Choroid plexus epithelial cell (primary cell): ENCODE measurements at places on chromosomes 5 and 9.

DNA sequence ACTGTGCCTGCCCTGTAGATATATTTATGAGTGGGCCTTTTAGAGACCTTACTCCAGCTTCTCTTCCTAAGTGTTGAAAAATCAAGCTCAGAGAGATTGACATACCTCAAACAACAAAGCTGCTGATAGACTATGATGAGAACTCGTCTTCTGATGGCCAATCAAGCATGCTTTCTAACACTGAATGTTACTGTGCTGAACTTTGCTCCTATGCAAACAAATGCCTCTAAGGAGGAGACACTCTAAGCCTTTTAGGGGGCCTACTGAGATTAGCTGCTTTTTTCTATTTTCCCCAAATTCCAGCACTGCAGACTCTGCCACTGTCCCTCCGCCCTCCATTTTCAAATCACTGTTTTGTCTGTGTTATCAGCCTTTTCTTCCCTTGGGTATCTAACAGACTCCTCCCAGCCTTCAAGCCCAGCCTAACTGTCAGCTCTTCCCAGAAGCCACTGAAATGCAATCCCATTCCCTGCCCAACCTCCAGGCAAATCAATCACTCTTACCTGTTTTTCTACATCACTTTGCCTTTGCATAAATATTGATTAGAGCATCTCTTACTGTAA lies 39.5 kb downstream of the TXNDC8 start:
- no peak for DNase-seq

DNA sequence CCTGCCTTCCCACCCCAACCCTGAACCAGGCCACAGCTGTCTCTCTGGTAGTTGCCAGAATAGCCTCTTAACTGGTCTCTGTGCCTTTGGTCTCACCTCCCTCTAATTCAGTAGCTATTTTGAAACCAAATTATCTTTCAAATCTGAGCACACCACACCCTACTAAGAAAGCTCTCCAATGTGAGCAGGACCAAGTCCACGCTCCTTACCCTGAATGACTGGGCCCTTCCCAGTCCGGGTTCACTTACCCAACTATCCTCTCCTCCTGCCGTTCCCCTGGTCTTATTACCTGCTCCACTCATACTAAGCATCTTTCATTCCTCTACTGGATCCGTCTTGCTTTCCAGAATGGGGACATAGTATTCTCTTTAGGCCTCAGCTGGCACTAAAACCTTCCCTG lies 16.8 kb downstream of the ANKH start:
- no peak for DNase-seq

DNA sequence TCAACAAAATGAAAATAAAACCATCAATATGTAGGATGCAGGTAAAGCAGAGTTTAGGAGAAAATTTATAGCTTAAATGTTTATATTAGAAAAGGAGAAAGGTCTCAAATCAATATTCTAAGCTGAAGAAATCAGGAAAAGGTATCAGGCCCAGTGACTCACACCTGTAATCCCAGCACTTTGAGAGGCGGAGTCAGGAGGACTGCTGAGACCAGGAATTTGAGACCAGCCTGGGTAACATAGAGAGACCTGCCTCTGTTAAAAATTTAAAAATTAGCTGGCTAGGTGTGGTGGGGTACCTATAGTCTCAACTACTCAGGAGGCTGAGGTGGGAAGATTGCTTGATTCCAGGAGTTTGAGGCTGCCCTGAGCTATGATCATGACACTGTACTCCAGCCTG lies 32.2 kb downstream of the CCDC69 start:
- DNase-seq: no peak

DNA sequence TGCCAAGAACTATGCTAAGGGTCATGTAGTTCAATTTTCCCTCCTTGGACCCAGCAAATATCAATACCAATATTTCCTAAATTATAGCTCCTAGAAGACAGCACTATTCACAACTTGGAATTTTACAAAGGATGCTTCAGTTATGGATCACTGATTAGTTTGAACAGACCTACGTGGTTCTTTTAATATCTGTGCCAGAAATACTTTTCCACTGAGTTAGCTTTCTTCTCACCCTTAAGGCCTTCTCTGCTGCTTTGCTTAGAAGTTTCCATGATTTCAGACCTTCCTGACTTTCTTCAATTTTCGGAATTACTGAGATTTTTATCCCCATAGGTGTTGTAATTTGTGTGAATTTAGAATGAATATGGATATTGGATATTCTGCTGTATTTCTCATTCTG lies 380.4 kb downstream of the PSAT1 start:
- no peak for DNase-seq

- no peak for DNase-seq
Measured at GRCh38 chr9:98520221-98520960, 188.3 kb downstream of the GABBR2 start.

GRCh38 chr9:125337236-125337635 lies 75.6 kb downstream of the GAPVD1 start:
- DNase-seq: no peak

- no peak for DNase-seq
Measured at GRCh38 chr9:123678038-123678877, 251.7 kb downstream of the DENND1A start.

- DNase-seq: peak; percentile 13
Measured at GRCh38 chr5:164289526-164289925, 784.1 kb downstream of the MAT2B start.

DNA sequence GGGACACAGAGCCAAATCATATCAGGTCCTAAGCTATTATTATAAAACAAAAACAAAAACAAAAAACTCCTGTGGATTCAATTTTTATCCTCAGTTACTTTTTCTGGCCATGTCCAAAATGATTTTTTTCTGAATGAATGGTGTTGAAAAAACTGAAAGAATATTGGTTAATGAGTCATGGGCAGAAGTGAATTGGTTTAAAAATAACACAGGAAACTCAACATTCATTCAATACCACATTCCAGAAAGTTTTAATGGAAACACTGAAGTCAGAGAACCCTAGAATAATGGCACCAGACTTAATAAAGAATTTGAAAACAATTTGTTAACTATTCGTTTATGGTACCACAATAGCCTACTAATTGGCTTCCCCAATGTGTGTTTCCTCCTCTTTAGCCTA lies 102.4 kb upstream of the CDH9 start:
- DNase-seq: peak; percentile 51

DNA sequence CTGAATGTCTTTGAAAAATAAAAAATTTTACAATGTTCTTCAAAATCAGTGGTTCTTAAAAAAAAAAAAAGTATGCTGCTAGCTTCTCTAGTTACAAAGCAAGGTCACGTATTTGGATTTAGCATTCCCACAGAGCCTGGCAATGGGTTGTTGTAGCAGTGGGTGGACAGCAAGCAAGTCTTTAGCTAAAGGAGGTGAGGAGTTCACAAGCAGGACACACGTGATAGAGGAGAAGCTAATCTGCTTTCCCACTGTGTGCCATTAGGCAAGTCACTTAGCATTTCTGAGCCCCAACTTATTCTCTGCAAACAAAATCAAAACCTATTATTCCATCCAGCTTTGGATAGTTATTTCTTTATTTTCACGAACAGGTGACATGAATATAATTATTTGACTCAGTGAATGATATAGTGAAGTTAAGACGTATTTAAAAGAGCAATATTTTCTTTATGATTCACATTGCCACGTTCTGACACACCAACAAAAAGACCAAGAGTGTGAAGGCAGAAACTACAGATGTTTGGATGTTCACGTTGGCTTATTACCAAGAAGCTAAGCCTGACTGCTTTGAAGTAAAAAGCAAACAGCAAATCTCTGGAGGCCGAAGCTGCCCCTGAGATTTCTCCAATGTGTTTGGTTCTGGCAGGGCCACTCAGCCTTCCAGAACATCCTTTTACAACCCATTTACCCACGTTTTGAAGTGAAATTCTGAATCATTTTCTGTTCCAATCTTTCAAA lies 612.1 kb upstream of the CDH6 start:
- DNase-seq: peak; percentile 77
